ENCODE measurements at places on chromosomes 1 and 21.

GRCh38 chr1:19462781-19463503 lies 22.4 kb downstream of the CAPZB start:
- DNase-seq: no peak

- no peak for DNase-seq
Observed at GRCh38 chr1:91846007-91846638, 39.8 kb downstream of the TGFBR3 start.

- DNase-seq: no peak
Observed at GRCh38 chr1:107140703-107141490, at the start of gene NTNG1. TSS of gene NTNG1 (plus strand) at chr1:107141039.

- no peak for DNase-seq
Observed at GRCh38 chr1:42674214-42674613, 8.0 kb upstream of the YBX1 start.

DNA sequence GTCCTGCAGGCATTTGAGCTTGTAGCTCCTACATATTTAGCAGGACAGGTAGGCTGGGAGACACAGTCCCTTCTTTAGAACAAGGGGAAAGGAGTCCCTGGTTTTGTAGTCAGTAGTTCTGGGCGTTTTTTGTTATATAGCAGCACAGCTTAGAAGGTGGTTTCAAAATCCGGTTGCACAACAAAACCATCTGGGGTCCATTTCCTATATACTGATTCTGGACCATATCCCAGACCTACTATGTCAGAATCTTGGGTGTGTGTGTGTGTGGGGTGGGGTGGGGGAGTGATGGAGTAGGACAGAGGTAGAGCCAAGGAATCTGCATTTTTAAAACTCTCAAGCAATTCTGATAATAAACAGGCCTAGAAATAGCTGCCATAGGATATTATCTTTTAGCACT lies 21.6 kb downstream of the METTL13 start:
- no peak for DNase-seq

- DNase-seq: no peak
Observed at GRCh38 chr1:41277371-41277975, 35.4 kb upstream of the SCMH1 start.

- no peak for DNase-seq
Observed at GRCh38 chr1:159817276-159818041, 9.2 kb upstream of the SLAMF8 start.

- no peak for DNase-seq
Observed at GRCh38 chr1:244173769-244174168, 122.7 kb downstream of the ZBTB18 start.

GRCh38 chr1:37558411-37558810 lies 1.7 kb downstream of the DNALI1 start:
- DNase-seq: no peak

DNA sequence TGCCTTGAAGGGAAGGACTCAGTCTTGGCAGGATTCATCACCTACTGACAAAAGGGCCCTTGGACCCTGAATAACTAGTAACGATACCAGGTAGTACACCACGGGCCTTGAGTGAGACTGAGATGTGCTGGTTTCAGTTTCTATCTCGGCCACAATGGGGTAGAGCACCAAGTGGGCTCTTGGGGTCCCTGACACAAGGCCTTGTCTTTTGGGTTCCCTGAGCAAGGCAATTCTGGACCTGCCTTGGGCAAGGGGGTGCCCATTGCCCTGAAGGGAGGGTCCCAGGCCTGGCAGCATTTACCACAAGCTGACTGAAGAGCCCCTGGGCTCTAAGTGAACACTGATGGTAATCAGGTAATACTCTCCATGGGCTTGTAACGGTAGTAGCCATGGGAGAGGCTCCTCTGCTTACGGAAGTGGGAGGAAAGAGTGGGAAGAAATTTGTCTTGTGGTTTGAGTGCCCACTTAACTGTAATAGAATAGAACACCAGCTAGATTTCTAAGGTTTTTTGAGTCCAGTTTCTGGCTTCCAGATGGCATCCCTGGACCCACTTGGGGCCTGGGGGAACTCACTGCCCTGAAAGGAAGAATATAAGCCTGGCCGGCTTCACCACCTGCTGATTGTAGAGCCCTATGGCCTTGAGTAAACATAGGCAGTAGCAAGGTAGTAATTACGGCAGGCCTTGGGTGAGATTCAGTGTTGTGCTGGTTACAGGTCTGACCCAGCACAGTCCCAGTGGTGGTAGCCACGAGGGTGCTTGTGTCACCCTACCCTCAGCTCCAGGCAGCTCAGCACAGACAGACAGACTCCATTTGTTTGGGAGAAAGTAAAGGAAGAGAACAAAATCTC lies 58.5 kb downstream of the WDR4 start:
- no peak for DNase-seq

- DNase-seq: no peak
Observed at GRCh38 chr1:46969014-46969619, 27.8 kb upstream of the CYP4A11 start.

- no peak for DNase-seq
Observed at GRCh38 chr21:41447356-41447755, 21.3 kb downstream of the MX1 start.

- DNase-seq: no peak
Observed at GRCh38 chr1:162617513-162617912, 14.8 kb upstream of the DDR2 start.

GRCh38 chr21:38770660-38771059 lies 35.1 kb upstream of the ETS2 start:
- no peak for DNase-seq

DNA sequence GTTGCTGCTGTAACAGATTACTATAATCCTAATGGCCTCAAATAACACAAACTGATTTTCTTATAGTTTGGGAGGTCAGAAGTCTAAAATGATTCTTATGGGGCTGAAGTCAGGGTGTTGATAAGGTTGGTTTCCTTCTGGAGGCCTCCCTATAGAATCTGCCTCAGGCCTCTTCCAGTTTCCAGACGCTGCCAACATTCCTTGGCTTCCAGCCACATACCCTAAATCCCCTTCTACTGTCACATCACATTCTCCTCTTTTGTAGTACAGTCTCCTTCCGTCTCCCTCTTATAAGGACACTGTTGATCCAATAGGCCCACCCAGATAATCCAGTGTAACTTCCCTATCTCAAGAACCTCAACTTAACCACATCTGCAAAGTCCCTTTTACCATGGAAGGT lies 145.3 kb upstream of the NCAM2 start:
- DNase-seq: no peak

DNA sequence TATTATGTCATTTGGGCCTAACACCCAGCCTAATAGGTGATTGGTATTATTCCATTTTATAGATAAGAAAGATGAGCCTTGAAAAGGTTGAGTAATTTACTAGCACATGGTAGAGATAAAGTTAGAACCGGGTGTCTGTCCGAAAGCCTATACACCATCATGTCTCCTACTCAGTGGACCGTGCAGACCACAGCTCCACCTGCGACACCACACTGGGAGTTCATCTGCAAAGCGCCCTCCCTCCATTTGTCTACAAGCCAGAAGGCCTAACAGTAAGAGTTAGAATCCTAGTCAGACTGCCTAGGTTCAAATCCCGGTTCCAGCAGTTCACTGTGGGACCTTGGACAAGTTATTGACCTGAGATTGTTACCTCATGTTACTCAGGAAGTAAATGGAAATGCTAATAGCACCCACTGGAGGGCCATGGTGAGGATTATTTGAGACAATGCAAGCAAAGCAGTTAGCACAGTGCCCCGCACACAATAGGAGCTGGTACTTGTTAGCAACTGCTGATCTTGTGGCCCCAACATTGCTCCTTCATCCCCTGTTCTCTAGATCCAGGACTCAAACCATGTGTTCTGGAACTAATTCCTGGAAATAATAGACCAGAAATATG lies 20.5 kb downstream of the ARMH1 start:
- DNase-seq: no peak

DNA sequence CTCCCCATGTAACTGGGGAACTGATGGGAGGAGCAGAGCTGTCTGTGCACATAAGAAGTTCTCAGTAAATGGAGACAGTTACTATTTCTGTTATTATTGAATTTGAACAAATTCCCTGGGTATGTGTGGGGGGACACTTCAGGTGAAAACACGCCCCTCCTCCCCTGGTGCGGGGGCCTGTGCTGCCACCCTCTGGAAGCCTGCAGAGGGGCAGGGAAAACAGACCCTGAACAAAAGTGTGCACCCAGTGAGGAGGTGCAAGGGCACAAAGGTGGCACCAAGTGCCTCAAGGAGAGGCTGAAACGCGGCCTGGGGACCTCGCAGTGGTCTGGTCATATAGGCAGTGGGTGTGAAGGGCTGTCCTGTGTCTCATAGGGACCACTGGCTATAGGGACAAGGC lies 18.2 kb upstream of the NADK start:
- no peak for DNase-seq

GRCh38 chr1:55376897-55377296 lies 161.7 kb upstream of the USP24 start:
- no peak for DNase-seq

GRCh38 chr1:2882966-2883696 lies 81.6 kb upstream of the TTC34 start:
- DNase-seq: no peak

DNA sequence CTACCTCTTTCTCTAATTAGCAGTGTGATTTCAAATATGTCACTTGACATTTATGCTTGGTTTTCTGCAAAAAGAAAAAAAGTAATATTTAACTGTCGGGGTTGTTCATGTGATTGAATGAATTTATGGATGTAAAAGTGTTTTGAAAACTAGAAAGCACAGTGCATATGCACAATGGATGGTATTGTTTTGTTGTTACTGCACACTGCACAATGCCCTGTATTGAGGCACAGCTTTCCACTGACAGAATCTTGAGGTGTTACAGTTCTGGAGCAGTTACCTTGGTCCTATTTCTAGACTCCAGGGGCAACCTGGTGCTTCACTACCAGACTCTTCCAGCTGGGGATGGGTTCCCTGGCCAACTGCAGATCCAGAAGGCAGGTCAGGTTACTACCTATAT lies 116.8 kb upstream of the L1TD1 start:
- no peak for DNase-seq

DNA sequence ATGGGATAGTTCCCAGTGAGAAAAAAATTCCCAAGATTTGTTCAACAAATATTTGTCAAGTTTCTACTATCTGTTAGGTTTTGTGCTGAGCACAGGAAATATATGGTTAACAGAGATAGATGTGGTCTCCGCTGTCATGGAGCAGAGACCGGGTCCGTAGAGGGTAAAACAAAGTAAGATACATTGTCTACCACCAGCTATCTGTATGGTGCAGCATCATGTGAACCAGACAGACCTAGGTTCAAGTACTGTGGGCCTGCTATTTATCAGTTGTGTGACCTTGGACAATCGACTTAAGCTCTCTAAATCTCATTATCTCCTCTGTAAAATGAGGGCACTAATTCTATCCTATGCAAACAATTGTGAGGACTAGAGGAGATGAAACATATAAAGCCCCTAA lies 109.8 kb downstream of the DUSP10 start:
- DNase-seq: no peak

- no peak for DNase-seq
Observed at GRCh38 chr1:190475421-190476141, 2.1 kb downstream of the BRINP3 start.

DNA sequence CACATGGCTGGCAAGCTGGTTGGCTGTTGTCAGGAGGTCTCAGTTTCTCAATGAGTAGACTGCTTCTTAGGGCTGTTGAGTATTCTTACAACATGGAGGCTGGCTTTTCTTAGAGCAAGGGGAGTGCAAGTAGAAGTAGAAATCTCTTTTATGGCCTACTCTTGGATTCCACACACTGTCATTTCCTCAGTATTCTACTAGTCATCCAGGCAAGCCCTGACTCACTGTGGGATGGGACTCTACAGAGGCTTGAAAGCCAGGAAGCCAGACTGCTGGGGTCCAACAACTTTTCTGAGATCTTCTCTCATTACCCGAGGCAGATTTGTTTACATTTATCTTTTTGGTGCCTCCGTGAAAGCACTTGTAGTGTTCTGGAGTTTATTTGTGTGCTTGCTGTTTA lies 196.2 kb upstream of the APP start:
- DNase-seq: no peak
